Fibroblast of mammary gland (primary cell): ENCODE measurements at places on chromosomes 1 and 21.

- DNase-seq, result no peak
Measured at GRCh38 chr21:44727757-44728156, 16.4 kb upstream of the TSPEAR start.

DNA sequence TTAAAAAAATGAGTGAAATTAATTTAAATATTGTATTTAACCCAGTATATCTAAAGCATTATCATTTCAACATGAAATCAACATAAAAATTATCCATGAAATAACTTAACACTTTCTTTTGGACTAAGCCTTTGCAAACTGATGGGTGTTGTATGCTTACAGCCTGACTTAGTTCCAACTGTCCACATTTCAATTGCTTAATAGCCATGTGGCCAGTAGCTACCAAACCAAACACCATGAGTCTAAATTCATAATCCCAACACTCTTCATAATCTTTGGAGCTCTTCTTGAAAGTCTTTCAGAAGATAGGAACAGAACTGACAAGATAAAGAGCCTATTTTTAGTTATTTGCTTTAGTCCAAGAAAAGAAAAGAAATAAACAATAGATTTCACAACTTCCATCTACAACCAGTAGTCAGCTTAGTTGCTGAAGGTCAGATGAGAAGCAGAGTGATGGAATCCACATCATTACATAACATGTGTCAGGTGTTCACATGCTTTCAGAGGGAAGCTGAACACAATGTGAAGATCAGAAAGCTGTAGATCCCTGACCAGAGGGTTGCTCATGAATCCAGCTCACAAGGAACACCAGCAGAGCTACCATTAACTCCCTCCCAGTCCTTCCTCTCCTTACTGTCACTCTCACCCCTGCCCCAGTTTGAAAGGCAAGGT, 144.0 kb upstream of the ZNF648 start:
- peak; percentile 32 for DNase-seq

- DNase-seq, result peak; percentile 79
Measured at GRCh38 chr1:15328351-15329103, 81.2 kb upstream of the EFHD2 start.

DNA sequence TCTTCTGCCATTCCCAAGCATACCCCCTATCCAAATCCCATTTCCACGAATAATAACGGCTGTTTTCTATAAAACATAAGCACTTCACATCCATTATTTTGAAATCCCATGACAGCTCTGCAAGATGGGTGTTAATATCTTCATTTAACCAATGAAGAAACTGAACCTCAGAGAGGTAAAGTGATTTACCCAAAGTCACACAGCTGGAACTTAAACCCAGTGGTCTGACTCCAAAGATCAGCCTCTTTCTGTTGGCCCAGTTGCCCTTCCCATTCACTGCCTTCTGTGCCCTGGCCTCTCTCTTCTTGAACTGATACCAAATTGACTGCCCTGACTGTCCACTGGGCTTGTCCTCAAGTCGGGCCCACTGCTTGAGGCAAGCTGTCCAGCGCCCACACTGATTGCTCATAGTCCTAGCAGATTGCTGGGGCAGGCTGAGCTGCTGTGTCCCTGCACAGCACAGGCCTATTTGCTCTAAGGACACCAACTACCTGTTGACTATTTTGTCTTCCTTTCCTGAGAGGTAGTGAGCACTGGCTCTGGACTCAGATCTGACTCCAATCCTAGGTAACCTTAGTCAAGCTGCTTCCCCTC, 19.3 kb downstream of the TAL1 start:
- DNase-seq, result no peak

DNA sequence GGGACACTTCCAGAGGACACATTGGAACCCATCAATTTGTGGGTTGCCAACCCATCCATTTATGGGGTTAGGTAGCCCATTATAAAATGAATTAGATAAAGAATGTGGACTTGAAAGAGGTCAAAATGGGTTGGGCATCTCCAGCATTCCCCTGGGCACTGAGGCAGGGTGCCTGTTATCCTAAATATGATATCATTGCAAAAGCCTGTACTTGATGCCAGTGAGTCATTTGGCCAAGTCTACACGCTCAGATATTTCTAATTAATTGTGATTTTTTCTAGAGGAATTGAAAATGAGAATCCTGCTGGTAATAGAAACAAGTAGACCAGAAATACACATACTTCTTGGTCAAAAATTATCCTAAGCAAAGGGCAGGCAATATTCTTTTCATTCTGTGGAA, 21.9 kb upstream of the NBL1 start:
- peak; percentile 64 for DNase-seq

DNA sequence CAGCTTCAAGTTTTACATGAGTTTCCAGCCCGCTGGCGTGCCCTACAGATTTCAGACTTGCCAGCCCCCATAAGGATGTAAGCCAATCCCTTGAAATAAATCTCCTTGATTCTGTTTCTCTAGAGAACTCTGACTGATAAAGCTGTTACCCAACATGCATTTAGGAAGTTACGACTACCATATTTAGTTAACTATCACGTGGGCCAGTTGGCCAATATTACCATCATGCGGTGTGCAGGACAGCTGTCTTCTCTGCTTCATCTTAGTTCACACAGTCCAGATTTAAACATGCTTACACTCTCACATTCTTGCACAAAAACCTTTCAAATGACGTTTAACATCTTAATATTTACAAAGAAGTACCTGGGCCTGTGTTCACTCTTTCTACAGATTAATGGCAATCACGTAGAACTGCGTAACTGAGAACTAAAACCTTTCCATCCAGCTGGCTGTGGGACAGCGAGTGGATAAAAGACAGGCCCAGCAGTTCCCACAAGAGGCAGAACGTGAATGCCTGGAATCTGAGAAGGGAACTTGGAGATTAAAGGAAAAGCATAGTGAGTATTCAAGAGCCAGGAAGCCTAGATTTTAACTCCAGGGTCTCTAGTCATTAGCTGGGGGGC, 20.8 kb downstream of the FAM177B start:
- peak; percentile 31 for DNase-seq

DNA sequence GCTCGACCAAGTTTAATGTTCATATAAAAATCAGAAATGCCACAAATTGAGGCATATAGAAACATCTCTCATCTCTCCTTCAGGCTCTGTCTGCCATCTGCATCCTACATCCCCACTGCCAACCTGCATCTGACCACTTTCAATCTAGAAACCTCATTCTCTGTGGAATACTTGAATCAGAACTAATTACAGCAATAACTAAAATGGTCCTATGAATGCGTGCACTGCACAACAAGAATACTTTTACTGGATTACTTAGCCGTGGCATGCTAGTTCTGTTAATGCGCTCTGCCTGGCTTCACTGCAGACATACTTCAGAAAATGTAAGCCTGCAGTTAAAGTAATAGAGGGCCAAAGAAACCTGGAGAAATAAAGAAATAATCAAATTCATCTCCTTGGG, 89.8 kb upstream of the NR5A2 start:
- no peak for DNase-seq

- no peak for DNase-seq
Measured at GRCh38 chr1:78760858-78761257, 111.2 kb downstream of the IFI44 start.

DNA sequence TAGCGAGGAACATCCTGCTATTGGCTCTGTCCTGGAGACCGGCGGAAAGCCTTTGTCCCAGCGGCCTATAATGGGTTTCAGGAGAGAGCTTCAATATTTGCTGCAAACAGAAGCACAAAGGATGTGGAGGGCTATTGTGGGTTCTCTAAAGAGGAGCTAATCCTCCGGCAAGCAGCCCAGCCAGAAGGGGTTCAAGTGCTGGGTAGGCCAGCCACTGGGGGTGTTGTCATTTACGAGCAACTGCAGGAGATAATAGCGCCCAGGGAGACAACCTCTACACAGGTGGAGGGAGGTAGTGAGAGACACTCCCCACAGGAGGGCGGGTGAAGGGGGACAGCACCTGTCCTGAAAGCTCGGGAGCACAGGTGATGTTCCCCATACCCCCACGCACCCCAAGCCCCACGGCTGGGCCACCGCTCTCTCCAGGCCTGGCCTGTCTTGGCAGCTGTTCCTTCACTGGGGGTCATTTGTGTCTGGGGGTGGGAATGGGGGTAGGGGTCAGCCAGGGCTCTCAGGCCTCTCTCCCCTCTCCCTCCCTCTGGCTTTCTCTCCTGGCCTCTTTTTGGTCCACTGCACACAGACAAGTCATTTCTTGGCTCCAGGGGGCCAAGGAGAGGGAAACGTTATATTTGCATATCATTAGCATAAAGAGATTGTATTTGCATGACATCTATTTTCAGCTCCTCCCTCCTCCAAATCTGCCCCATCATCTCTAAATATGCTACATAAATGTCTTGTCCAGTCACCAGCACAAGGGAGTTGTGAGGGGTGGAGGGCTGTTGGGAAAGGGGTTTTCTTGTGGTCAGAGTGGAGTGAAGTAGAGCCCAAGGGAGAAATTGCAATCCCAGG, 22.0 kb upstream of the SLC26A9 start:
- no peak for DNase-seq

GRCh38 chr1:170872663-170873062, 62.7 kb upstream of the MROH9 start:
- no peak for DNase-seq

DNA sequence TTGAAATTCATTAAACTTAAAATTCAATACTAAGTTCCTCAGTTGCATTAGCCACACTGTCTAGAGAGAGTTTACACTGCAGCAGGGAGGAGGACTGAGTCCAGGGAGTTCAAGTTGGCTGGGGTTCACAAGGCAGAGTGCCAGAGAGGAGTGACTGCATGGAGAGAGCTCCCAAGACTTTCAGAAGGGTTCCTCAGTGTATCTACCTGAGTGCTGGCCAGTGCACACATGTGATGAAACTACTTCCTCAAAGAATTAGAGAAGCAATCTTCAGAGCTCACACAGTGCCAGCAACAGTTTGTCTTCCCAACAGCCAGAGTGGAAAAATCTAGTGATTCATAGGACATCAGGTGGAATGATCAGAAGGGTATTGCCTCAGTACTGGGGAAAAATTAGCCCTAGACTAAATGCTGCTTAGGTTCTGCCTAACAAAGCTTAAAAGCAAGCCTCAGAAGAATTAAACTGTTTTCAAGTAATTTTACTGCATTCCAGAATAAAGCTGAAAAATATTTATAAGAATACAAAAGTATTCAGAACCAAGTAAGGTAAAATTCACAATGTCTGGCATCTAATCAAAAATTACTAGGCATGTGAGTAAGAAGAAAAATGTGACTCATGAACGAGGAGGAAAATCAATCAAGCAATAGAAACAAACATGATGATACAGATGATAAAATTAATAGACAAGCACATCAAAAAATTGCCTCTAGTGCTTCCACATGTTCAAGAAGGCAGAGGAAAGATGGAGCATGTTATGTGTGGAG, 10.4 kb upstream of the WNT3A start:
- peak; percentile 25 for DNase-seq

GRCh38 chr1:53401813-53402745, 57.1 kb upstream of the DMRTB1 start:
- no peak for DNase-seq

GRCh38 chr1:228830954-228831481, 95.7 kb downstream of the RHOU start:
- DNase-seq, result peak; percentile 70

GRCh38 chr1:157968508-157968907, 24.9 kb upstream of the KIRREL1 start:
- DNase-seq, result peak; percentile 98

- DNase-seq, result peak; percentile 66
Measured at GRCh38 chr1:89519779-89520358, 4.8 kb upstream of the LRRC8B start.

DNA sequence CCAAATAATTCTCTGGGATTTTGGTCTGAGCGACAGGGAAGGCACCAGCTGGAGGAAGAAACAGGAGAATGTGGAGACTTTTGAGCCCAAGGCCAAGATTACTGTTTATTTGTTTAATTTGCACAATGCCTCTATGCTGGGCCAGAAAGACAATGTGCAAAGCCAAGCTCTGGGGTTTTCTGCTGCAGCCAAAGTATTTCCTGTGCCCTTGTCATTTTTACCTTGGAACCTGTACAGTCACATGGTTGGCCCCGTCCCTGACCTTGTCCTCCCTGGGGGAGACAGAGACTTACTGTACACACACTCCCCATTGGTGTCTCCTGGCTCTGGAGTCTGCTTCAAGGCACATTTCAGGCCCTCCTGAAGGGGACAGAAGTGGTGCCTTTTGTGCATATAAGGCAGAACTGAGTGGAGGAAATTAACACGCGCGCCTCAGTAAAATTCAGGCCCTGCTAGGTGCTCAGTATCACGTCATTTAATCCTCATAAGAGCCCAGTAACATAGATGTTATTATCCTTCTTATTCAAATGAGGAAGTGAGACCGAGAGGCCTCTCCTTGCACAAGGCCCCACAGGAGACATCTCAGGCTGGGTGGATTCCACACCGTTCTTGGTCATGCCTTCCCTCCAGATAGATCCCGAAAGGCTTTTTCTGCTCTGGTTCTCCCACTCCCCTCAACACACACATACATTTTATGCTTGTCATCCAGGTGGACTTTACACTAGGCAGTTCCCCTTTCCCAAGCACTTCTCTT, 21.1 kb downstream of the C1orf115 start:
- DNase-seq, result no peak

- no peak for DNase-seq
Measured at GRCh38 chr21:44534688-44535087, 5.3 kb downstream of the KRTAP10-1 start.

DNA sequence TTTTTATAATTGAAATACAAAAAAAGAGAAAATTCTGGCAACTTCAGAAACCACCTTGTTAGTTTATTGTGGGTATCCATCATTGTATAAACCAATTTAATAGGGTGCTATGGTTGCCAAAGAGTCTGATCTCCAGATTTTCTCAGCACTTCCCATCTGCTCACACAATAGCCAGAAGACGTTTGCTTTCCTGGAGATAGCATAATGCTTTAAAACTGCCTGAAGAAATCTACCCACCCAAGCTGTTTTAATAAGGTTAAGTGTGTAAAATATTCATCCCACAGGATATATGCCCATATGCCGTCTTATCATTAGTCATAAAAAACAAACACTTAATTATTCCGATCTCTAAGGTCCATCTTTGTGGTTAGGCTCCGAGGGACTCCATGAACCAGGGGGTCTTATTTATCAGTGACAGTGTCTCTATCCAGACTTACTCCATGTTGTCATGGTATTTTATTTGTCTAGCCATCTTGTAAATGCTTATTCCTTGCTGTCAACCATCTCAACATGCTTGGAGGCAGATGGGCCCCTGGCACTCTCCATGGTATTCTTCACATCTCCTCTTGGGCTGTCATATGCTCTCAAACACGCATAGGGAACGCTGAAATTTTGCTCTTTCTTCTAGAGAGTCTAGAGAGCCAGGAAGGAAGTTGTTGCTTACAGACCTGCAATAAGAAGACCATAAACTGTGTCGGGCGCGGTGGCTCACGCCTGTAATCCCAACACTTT, 58.5 kb downstream of the MAP10 start:
- DNase-seq, result no peak

DNA sequence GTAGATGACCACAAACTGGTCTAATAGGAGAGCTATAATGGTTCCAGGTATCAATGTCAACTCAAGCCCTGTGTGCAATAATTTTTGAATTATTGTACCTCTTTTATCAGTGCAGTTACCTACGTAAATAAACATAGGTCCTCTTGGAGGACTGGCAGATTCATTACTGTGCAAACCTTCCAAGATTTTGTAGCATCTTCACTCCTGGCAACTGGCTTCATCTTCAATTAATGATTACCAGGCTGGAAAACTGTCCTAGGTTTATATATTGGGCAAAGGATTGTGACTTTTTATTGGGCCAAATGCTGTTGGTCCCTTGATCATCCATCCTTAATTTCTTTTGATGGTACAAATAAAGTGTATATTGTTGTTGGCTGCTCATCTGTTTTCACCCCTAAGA, 35.6 kb downstream of the C4BPA start:
- DNase-seq, result no peak
